ENCODE measurements at places on chromosomes 3 and 15.
A peak's percentile ranks its signal among the peaks of the same experiment; 100 is the strongest.

DNA sequence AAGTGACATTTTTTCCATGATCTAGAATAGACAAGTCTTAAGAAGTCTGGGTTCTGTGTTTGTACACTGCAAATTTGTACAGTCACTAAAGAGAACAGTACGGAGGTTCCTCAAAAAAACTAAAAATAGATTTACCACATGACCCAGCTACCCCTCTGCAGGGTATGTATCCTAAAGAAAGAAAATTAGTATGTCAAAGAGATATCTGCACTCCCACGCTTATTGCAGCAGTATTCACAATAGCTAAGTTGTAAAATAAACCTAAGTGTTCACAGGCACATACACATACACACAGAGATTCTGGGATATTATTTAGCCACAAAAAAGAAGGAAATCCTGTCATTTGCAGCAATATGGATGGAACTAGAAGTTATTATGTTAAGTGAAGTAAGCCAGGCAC lies 120.4 kb downstream of the ZIC1 start:
- DNase-seq = no peak

GRCh38 chr15:59437817-59438624 lies at the start of gene FAM81A:
Gene FAM81A, plus strand, starts transcription at chr15:59438186. Its CDS starts 20,441 bp downstream, at chr15:59458627.
- peak; percentile 69 for DNase-seq

DNA sequence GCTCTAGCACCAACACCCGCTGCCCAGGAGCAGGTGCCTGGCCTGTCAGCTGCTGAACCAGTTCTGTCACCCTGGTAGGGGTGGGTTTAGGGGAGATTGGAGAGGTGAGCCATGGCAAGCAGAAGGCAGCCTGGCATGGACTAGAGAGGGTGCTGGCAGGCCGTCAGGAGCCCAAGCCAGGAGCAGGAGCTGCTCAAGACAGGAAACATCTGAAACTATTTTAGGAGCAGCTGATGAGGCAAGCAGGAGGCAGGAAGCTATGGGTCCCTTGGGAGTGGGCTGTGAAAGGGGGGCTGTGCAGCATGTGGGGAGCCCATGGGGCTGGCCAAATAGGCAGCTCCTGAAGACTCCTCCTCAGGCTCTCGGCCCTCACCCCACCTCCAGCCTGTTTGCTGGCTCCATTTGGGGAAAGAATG lies 2.3 kb downstream of the INKA1 start:
- peak; percentile 98 for DNase-seq

DNA sequence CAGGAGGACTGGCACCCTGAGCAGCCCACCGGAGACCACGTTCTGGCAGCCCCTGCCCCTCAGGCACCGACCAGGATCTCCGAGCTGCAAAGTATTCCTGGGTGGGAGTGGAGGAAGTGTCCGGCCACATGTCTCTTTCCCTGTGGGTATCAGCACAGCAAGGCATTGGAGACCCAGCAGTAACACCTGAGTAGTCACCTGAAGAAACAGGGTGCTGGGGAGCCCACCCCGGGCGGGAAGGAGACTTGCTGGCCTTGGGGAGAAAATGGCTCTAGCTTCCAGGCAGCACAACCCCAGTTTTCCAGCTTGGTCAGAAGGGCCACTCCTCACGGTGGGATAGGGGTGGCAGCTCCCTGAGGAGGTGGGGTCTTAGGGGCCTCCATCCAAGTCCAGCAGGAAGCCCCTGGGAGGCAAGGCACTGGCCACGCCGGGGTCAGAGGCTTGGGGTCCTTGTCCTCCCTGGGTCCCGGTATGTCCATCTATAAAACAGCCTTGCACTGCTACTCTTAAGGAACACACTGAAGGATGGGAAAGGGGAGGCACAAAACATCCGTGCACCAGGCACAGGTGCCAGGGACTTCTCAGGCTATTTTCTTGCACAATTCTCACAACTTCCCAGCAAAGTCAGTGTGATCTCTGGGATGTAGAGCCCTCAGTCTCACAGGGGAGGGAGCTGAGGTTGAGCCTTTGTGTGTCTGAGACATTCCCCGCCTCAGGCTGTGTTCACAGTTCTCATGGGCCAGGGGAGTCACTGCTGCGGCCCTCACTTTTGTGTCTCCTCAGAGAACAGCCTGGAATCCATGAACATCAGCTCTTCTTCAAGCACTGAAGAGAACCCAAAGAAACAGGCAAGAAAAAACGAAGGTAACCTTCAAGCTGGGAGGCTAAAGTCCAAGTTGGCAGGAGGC lies 11.9 kb downstream of the CFAP100 start:
- no peak for DNase-seq

GRCh38 chr3:119834754-119835370 lies 53.0 kb downstream of the NR1I2 start:
- no peak for DNase-seq

GRCh38 chr3:94779699-94780098 lies 716.8 kb downstream of the NSUN3 start:
- no peak for DNase-seq

DNA sequence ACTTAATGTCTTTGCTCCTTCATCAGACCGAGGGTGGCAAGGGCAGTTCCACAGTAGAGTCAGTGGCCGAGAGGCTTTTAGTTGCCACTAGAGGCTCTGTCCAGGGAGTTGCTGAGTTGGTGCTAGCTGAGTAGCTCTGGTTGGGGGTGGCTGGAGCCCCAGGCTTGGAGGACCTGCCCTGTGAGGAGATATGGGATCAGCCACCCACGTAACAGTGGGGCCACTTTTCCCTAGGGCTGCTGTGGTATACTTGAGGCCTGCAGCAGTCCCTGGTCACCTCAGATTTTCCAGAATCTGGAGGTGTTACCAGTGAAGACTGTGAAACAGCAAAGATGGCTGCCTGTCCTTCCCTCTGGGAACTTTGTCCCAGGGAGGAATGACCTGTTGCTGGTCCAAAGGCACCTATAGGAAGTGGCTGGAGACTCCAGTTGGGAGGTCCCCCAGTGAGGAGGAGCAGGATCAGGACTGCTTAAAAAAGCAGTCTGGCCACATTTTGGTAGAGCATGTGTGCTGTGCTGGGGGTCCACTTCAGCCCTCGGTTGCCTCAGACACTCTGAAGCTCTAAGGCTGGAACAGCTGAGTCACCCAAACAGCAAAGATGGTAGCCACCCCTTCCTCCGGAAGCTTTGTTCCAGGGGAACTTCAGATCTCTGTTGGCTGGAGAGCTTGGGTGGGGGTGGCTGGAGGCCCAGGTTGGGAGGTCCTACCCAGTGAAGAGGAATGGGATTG lies 72.9 kb downstream of the AKAP13 start:
- no peak for DNase-seq

GRCh38 chr3:99962703-99963102 lies 145.0 kb downstream of the CMSS1 start:
- DNase-seq = peak; percentile 85

DNA sequence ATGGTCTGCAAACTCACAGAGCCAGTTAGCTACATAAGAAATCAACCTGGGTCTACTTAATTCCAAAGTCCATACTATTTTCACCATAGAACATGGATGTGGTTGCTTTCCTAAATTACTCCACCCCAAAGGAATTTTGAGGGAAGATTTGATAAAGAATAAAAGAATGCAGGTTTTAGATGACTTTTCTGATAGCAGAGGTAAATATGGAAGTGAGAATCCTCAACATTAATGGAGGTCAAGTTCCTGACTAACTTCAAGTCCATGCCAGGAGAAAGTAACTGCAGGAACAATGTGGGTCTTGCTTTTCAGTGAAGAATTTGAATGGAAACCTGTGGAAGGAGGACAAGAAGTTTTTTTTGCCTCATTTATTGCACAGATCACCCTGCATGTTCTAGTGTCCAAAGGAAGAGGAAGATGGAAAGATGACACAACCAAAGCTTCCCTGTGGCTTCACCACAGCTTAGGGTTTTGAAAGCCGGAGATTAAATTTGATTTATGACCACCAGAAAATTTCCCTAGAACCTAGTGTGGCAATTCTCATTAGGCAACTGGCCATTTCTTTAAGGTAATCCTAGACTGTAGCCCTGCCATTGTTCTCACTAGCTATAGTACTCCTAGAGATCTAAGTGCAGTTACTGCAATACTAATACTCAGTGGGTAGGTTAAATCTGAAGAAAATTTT lies 429.7 kb downstream of the RAP2B start:
- DNase-seq = peak; percentile 22

DNA sequence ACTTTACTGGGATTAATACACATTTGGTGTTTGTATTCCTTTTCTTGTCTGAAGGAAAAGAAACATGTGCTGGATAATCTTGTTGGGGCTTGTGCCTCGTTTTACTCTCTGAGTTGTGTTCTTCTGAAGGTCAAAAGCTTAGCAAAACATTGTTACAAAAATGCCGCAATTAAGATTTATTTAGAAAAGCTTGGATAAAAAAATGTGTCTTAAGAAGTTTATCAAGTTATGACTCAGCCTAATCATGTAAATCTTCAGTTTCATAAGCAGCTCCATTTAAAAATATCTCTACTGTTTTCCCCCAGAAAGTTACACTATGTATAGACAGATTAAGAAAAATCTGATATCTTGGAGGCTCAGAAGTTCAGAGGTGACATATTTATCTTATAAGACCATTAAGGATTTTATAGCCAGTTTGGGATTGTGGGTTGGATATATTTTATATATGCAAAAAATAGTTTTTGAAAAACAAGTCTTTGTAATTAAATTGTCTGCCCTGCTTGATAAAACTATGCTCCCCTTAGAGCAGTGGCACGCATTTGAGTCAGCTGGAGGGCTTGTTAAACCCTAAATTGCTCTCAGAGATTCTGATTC lies 56.5 kb downstream of the CLDN11 start:
- no peak for DNase-seq

- DNase-seq = no peak
Observed at GRCh38 chr3:29329986-29330890, 49.4 kb downstream of the RBMS3 start.

DNA sequence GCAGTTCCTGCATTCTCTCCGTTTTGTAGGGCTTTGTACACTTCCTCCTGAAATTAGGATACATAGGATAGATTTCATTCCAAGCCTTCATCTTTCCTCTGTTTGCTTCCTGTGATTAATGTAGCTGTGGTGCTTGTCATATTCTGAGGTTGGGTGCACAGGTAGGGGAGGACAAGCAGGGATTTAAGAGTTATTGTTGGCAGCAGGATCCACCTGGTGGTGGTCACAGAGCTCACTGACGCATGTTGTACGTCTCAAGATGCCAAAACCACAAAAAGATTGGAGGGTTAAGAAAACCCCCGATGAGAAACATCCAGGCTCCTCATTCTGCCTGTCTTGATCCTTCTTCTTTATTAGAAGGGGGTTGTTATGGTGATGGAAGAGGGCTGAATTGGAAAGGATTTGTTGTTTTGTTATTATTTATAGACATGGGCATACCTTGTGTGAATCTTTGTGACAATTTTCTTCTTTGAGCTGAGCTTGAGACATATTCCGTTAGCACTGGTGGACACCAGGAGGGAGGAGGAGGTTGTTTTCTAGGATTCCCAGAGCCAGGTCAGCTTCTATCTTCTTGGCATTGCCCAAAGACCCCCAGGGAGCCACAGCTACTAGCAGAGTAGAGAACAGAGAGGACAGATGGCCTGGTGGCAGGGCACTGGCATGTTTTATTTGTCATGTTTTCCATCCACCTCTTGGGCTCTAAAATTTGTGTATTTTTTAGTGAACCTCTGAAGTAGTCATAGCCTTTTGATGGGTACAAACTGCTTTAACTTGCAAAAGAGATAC lies 57.7 kb upstream of the LARS2 start:
- DNase-seq = no peak

DNA sequence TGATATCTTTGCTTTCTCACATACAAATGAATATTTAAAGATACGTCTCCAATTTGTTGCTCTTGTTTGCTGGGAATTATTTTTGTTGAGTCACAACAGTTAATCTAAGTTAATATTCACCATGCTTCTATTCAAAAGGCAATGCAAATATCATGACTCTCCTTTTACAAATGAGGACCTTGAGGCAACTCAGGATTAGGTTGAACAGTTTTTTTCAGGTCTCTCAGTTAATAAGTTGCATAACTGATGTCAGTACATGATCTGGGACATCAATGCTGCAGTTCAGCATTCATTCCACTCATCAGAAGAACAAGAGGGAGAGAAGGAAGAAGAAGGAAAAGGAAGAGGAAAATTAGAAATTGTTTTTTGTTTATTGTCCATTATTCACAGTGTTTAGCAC lies 781 bp upstream of the NAALADL2 start:
- DNase-seq = no peak

- no peak for DNase-seq
Observed at GRCh38 chr3:174755833-174756829, 103.0 kb upstream of the NAALADL2 start.

- DNase-seq = peak; percentile 26
Observed at GRCh38 chr3:132006605-132007204, 28.1 kb downstream of the CPNE4 start.

DNA sequence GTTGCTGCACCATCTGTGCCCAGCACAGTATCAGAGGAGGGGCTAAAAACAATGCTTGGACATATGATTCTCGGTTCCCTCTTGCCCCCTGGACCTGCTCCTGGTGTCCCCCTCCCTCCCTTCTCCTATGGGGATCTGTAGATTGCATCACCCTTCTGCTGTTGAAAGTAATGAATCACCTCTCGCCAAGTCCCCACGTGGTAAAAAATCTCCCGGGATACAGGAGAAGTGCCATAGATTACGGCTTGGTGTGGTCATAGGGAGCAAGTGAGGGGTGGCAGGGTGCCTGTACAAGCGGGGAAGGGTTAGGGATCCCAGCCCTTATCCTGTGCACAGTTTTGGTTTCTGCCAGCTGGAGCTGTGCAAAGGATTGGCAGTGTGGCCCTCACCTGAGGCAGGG lies 37.7 kb downstream of the AMOTL2 start:
- DNase-seq = peak; percentile 79

DNA sequence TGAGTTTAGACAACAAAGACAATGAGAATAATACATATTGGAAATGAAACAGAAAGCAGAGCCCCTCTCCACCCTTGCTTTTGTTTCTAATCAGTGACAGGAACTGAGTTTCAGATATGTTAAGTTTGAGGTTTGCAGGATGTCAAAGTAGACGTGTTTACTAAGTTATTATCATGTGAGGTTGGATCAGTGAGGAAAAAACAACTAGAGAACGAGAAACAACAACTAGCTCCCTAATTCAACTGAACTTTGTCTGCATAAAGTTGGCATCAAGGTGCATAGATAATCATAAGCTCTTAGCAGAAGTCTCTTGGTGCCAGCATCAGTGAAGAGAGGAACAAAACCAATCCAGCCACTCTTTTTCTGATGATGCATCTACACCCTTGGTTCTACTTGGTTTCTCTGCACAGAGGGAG lies 491.1 kb upstream of the NR2F2 start:
- DNase-seq = no peak

- peak; percentile 92 for DNase-seq
Observed at GRCh38 chr15:100686725-100687473, 84.5 kb downstream of the ASB7 start.

- DNase-seq = peak; percentile 52
Observed at GRCh38 chr15:82079736-82080135, 33.9 kb upstream of the MEX3B start.

- DNase-seq = no peak
Observed at GRCh38 chr3:24023197-24023596, 78.1 kb downstream of the NR1D2 start.

DNA sequence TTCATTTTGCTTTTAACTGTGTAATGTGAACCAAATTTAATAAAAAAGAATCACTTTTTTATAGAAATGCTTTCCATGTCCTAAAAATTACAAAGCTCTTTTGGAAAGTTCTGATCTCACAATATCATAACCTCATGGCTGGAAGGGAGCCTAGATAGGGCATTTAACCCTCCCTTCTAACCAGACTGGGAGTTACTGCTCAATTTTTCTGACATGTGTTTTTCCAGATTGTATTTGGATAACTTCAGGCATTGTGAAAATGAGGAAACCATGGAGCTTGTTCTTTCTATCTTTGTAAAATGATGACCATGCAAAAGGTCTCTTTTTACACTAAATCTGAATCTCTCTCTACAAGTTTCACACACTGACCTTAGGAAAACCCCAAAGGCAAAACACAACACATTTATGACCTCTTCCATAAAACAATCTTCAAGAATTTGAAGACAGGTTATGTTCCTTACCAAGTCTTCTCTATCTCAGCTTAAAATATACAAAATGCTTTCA lies 508.8 kb downstream of the DIPK2A start:
- no peak for DNase-seq

Data from fibroblast of skin of abdomen (primary cell).